ENCODE measurements at places on chromosomes 2 and 18.

GRCh38 chr2:165474619-165475276 is 5.2 kb downstream of the CSRNP3 start:
- no peak for DNase-seq

DNA sequence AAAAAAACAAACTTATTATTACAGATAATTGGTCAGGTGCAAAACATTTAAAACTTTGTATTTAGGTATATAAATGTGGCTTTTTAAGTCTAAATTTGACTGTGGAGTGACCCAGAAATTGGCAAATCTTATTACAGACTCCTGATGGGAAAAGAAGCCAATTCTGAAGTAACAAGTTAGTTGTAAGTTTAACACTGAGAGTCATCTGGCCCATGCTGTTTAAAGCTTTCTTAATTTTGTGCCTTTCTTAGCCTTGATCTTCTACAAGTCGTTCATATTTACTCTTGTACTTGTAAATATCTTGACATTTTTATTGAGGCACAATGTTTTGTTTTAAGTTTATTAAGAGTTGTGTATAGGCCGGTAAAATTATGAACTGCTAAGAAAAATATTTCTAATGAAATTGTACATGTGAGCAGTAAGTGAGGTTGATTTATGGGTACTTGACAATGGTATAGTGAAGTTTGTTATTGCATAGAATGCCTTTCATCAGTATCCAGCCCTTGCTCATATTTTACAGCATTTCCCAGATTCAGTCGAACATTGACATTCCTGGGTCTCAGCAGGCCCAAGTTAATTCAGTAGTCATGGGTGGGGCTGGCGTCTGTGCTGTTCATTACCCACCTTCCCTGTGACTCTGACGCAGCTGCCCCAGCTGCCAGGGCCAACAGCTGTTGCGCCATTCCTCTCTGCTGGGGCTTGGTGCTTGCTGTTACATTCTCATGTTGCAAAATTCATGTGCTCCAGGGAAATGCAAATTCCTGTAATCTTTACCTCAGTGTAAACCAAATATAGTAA is 121.4 kb downstream of the ZNF236 start:
- no peak for DNase-seq

- DNase-seq, result no peak
These were observed 131.3 kb downstream of the ZNF804A start for GRCh38 chr2:184729581-184729980.

DNA sequence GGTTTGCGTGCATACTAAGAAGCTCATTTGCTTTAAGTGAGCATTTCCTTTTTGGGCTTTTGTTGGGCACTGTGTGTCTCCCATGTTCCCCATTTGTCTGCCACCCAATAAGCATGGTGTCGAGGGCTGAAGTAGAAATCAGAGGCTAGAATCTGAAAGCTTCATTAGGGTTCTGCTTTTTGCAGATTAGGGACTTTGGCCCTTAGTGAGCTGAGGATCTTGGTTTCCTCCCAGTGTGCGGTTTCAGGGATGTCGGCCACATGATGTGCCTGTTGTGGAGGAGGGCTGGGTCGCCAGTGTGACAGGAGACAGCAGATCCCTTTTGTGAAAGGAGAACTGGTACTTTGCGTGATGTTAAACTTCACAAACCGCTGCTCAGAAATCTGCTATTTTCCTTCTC is 41.1 kb downstream of the PLEKHB2 start:
- no peak for DNase-seq

- no peak for DNase-seq
These were observed 13.7 kb downstream of the NCKAP1 start for GRCh38 chr2:183024339-183025095.

GRCh38 chr2:38091760-38092159 is 15.8 kb upstream of the CYP1B1 start:
- DNase-seq, result no peak

GRCh38 chr2:98479959-98480524 is 35.4 kb downstream of the INPP4A start:
- peak; percentile 51 for DNase-seq

GRCh38 chr2:173051463-173052215 is 24.0 kb upstream of the MAP3K20 start:
- no peak for DNase-seq

- no peak for DNase-seq
These were observed 57.1 kb upstream of the ODC1 start for GRCh38 chr2:10504994-10505820.

- no peak for DNase-seq
These were observed 19.9 kb downstream of the ATOH8 start for GRCh38 chr2:85773692-85774091.

DNA sequence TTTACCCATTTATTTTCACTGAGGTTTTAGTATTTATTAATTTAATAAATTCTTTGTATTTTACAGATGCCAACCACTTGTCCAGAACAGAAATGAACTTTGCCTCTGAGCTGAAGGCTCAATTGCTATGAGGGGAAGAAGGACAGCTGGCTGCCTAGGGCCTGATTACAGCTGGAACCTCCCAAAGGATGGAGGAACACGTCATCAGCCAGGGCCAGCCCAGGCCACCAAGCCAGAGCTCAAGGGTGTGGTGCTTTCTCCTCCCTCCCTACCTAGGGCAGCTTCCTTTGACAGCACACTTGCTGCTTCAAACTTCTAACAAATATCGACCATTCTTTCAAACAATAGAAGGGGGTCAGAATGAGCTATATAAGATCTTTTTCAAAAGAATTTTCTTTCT is 19.7 kb upstream of the RIOK3 start:
- no peak for DNase-seq

DNA sequence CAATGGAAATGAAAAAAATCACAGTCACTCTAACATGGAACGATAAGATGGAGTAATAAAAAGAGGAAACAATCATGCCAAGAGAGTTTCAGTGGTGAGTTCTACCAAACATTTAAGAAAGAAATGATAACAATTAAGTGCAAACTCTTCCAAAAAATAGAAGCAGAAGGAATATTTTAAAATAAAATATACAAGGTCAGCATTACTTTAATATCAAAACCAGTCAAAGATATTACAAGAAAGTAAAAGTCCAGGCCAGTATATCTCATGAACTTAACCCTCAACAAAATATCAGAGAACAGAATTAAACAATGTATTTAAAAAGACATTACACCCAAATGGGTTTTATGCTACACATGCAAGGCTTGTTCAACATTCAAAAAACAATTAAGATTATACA is 829.4 kb downstream of the TRIB2 start:
- DNase-seq, result no peak

GRCh38 chr2:232236200-232236599 is 142.4 kb upstream of the ALPP start:
- DNase-seq, result peak; percentile 43

DNA sequence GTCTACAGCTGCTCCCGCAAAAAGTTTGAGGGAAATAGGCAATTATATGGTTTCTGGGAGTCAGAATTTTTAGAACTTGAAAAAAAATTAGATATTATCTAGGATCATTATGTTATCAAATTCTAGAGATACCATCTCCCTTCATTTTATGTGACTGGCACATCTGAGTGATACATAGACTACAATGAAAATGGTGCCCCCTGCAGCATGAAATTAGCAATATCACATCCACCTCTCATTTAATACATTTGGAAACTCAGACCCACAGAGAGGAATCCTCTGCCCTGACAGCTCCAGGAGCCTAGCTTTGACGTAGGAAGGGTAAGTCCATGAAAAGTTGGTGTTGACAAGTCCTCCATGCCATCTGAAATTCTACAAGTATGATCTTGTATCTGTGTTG is 381.6 kb downstream of the SUCLG1 start:
- peak; percentile 34 for DNase-seq

DNA sequence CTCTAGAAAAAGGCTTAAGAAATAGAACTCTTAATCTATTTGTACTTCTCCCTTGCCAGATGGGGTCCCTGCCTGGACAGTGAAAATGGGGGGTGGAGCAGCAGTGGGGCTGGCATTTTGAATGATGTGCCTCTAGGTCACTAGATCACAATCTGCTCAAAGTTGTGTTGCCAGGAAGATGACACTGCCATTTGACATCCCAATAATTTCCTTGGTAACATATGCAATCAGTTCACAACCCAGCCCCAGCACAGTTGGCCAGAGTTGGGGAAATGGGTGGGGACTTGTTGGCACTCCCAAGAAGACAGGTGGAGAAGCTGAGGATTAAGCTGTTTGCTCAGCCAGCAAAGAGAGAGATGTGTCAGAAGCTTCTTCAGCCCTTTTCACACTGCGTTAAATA is 558.3 kb upstream of the KLHL29 start:
- no peak for DNase-seq

DNA sequence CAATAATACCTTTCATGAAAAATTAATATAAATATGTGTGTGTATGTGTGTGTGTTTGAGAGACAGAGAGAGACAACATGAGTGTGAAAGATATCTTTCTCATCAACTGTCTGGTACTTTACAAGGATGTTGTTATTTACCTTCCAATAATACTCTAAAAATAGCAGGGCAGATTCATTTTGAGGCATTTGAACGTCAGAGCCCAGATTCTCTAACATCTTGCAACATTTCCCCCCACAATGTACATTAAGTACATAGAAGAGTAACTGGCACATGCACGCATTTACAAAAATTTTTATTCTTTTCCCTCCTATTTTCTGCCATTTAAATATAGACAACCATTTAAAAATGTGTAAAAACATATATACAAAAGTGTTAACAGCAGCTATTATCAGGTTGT is 100.9 kb downstream of the PID1 start:
- DNase-seq, result no peak

DNA sequence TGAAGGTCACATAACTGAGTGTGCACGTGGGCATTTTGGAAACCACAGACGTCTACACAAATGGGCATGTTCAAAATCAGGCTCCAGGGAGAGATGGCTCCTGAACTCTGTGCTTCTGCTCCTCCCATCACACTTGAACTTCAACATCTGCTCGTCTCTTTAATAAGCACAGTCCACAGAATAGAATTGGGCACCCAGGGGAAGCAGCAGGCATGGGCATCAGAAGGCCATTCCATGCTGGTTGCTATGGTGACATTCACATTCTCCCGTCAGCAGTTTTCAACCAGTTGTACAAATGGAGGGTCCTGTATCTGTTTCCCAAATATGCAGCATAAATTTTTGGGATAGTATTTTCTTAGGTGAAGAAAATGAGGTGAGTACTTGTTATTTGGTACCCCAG is 183.7 kb upstream of the COPS8 start:
- no peak for DNase-seq

DNA sequence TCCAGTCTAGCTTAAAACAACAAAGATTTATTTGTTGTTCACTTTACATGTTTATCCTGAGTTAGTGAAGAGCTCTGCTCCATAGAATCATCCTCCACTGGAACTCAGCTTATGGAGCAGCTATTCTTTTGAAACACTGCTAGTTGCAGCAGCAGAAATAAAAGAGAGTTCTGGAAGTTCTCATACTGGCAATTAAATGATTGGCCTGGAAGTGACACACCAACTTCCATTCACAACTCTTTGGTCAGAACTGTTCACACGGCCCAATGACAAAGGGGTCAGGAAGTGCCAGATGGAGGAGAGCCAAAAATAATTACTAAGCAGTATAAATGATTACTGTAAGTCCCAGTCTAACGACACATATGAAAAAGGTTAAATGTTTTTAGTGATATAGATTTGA is 39.1 kb downstream of the FBXO11 start:
- DNase-seq, result no peak

GRCh38 chr2:158688721-158689120 is 106.4 kb upstream of the DAPL1 start:
- DNase-seq, result no peak

GRCh38 chr2:74191596-74192380 is 6.6 kb upstream of the MTHFD2 start:
- no peak for DNase-seq

DNA sequence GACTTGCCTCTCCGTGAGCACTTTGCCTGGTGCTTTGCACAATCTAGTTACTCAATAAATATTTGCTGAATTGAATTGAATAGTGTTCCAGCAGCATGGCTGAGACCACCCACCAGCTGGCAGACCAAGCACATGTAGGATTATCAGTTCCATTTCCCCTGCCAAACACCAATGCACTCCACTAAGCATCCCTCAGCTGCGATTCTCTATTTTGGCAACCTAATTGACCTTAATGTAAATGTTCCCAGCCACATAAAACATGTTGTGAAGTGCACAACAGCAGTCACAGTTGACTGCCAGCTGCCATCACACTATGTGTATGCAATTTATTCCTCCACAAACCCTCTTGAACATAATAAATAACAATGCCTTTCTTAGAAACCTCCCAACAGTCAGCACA is 1879.4 kb upstream of the PIK3C3 start:
- no peak for DNase-seq

DNA sequence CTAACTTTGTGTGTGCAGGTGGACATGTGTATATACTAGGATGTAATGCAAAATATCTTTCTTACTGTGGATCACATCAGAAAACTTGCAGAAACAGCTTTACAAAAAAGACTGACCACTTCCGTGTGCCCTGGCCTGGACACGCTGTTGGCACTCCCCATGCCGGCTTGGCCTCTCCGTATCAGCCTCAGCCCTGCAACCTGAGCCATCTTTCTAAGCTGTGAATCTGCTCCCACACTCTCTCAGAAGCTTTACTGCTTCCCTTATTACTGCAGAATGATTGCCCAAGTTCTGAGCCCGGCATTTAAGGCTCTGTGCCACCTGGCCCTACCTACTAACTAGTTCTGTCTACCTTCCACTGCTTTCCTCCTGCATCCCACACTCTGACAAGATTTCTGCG is 37.8 kb downstream of the MYO7B start:
- DNase-seq, result no peak

DNA sequence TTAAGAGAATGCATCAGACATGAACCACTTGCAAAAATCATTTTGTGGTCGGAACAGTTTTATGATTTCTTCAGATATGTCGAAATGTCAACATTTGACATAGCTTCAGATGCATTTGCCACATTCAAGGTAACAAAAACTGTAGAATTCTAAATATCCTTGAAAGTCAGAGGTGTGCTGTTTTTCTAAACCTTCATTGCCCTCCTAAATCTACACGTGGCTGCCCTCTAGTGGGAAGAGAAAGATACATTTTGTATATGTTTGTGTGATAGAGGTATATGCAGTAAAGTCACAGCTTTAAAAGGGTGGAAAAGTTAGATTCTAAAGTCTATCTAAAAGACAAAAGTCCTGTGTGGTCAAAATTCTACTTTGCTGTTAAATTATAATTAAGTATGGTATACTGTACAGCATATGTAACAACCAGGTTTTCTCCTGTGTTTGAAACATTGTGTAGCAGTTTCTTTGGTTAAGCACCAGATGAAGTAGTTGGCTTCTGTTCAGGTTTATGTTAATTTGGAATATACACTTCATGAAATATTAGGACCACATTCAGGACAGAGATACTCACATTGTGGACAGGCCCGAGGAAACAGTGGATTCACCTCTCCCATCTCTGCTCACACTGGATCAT is 65.9 kb upstream of the ITM2C start:
- peak; percentile 78 for DNase-seq

DNA sequence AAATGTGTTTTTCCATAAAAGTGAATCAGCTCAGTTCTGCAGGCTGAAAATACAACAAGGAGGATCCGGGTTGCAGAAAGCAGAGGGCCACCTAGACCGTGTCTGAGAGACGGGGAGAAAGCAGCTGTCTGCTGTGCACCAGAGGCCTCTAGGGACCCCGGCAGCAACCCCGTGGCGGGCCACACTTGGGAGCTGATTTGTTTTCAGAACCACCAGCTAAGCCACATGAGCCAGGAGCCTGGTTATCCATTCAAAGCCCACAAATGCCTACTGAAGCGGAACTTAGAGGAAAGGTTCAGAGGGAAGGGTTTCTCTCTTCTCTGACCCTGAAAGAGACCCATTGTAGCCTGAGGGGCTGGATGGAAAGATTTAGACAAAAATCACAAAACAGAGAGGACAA is 28.4 kb upstream of the ID2 start:
- DNase-seq, result no peak

Measured in activated CD4-positive, alpha-beta T cell treated with anti-CD3 and anti-CD28 coated beads, Interleukin-10, Interleukin-2, amounts not matched to agents 100 ng/mL and 50 ng/mL, durations not matched to agents 16 hours and 8 hours (primary cell).